Urinary bladder (tissue), 4 donors: ENCODE measurements at places on chromosomes 7 and 10. TPM values are rescaled to one million over a fixed set of nuclear protein-coding genes. Genes with fewer than 3 reads are reported as not detected.

Gene AEBP1
- 57.2 TPM for total RNA-seq

Gene VGF
- not detected for total RNA-seq

Gene CYP3A7
- 0.21 TPM for total RNA-seq

Gene CALML3
- not detected for total RNA-seq

Gene MYH16
- not detected for total RNA-seq
